ENCODE measurements at places on chromosomes 7 and 10.

GRCh38 chr10:11260170-11260569 is 242.5 kb downstream of the CELF2 start:
- no peak for DNase-seq

- no peak for DNase-seq
These were observed 14.8 kb downstream of the ACSM6 start for GRCh38 chr10:95208702-95209391.

- no peak for DNase-seq
These were observed 50.7 kb upstream of the AMPH start for GRCh38 chr7:38681882-38682281.

DNA sequence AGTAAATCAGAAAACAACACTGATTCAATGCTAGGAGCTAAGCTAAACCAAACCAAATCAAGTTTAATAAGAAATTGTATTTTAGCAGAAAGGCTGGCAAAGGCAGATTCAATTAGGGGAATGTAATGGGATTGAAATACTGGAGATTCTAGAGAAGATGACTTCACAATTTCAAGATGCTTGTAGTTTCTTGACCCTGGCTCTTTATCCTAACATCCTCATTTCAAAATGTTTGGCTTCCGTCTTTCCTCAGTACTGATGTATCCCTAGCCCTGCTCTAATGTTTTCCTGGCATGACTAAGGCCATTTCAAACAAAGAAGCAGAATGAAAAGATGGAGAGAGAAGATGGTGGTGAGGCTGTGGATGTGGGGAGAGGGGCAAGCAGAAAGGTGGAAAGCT is 2.7 kb upstream of the JCAD start:
- DNase-seq: no peak

DNA sequence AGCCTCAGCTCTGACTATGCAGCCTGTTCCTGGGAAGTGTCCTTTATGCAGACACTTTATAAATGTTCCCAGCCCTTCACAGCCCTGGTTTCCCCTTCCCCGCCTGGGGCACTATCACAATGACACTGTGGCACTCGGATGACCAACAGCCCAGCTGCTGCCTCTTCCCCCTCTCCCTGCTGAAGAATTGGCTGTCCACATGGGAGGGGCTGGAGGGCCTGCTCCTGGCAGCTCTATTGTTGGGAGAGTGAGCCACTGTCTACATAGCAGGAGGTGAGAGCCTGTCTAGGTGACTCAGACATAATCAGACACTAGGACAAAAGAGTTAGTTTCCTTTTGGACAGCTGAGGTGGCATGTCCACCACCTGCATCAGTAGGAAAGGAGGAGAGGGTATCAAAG is 437.5 kb downstream of the PLXNA4 start:
- peak; percentile 2 for DNase-seq

DNA sequence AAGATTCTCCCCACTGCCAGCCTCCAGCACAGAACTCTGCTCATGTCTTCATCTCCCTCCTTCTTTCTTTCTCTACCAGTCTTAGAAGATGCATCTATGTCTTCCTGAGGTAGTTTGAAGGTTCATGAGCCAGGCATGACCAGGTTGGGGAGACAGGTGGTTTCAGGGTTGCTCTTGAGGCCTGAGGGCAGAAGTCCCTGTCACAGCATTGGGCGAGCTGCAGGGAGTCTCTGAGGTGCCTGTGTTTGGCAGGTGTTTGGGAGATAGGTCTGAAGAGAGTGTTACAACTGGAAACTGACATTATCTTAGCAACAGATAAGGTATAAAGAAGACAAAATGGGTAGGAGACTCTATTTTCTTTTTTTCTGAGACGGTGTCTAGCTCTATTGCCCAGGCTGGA is 18.7 kb downstream of the PRSS2 start:
- no peak for DNase-seq

- no peak for DNase-seq
These were observed 27.0 kb downstream of the OGDHL start for GRCh38 chr10:49735161-49735560.

All from myocyte (in vitro differentiated cells).